ENCODE measurements at places on chromosomes 4 and X.

DNA sequence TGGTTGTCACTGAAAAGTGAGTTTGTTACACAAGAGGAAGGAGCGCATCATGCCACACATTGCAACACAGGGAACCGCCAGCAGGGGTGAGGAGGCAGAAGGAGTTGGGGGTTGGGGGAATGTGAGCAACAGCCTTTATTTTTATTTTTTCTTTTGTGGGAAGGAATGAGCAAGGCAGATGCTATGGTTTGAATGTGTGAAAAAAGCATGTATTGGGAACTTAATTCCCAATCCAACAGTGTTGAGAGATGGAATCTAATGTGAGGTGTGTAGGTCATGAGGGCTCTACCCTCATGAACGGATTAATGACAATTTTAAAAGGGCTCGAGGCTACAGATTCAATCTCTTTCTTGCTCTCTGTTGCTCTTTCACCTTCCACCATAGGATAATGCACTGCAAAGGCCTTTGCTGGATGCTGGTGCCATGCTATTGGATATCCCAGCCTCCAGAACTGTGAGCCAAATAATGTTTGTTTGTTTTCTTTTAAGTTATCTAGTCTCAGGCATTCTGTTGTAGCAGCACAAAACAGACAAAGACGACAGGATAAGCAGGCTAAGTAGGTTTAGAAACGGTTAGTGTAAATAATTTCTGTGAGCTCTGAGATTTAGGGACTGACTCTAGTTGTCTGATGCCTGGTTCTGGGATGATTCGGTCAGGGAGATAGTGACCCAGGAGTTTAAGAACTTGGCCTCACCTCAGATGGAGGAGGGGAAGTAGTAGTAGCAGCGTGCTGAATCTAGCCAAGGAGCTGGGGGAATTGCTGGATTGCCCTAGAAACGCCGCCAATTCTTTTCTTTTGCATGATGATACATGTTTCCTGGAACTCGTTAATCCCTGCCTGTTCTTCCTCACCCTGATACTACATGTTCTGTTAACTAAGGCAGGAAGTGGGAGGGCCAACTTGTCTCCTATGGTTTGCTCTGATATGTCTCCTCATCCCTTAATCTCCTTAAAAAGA, 156.6 kb upstream of the CTSO start:
- no peak for DNase-seq

- DNase-seq = no peak
These were observed 23.5 kb upstream of the PDE6B start for GRCh38 chr4:601612-602558.

DNA sequence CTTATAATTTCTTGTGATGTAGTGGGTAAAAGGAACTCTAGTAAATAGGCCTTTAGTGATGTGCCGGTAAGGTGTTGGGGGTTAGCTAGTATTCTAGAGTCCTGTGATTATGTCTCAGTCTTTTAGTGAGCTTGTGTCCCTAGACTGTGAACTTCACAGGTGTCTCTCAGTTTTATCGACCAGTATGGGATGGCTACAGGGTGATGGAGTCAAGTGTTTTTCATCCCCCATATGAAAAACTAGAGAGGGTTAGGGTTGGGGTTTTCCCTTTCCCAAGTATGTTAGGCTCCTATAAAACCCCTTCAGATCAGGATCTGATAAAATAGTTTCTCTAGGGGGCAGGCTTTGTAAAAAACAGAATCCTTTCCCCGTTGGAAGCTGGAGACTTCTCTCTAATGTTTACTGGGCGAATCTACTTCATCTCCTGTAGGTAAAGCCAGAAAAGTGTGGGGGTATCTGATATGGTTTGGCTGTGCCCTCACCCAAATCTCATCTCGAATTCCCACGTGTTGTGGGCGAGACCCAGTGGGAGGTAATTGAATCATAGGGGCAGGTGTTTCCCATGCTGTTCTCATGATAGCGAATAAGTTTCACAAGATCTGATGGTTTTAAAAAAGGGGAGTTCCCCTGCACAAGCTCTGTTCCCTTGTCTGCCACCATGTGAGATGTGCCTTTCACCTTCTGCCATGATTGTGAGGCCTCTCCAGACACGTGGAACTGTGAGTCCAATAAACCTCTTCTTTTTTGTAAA, 120.8 kb downstream of the DTHD1 start:
- DNase-seq = no peak

GRCh38 chr4:121510341-121510874, 129.6 kb upstream of the QRFPR start:
- DNase-seq = no peak

DNA sequence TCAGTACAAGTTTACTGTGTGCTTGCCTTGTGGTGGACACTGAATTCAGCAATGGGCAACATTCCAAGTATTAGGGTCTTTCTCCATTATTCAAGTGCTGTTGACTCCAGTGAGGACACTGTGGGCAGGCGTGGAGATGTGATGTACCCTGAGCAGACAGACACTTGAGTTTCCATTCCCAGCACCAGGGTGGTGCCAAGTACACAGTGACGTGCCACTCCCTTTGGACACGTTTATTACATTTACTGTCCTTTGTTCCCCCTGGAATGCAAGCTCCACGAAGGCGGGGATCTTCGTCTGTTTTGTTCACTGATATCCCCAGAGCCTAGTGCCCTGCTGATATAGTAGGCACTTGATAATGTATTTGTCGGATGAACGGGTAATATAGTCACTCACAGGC, 130.6 kb upstream of the STX18 start:
- no peak for DNase-seq

- no peak for DNase-seq
These were observed 2440.0 kb downstream of the PCDH7 start for GRCh38 chr4:33160126-33160525.

GRCh38 chrX:110966839-110967238, 129.2 kb upstream of the PAK3 start:
- no peak for DNase-seq
